ENCODE measurements at places on chromosomes 13 and 19. TPM values are rescaled to one million over a fixed set of nuclear protein-coding genes. Genes with fewer than 3 reads are reported as not detected.

- no peak for DNase-seq
Measured at GRCh38 chr13:110538632-110539031, 22.9 kb downstream of the RAB20 start.

DNA sequence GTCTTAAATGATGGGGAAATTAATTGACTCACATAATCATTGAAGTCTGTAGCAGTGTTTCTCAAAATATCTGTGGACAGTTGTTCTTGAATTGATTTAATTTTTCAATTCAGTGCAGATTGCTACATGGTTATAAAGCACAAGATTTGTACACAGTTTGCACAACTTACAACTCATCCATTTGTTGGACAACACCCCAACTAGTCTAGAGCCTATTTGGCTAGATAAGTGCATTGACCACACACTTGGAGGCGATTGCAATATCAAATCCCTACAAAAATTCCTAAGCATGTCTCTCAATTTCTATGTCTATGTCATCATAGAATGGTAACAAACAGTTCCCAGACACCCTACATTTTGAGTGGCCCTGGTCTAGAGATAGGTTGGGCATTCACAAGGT, 48.0 kb upstream of the IPO5 start:
- no peak for DNase-seq

GRCh38 chr13:95301183-95301967, at the start of gene ABCC4:
ABCC4 (minus strand) TSS chr13:95301451; CDS start chr13:95301314, 137 bp downstream.
- DNase-seq: peak; percentile 27

DNA sequence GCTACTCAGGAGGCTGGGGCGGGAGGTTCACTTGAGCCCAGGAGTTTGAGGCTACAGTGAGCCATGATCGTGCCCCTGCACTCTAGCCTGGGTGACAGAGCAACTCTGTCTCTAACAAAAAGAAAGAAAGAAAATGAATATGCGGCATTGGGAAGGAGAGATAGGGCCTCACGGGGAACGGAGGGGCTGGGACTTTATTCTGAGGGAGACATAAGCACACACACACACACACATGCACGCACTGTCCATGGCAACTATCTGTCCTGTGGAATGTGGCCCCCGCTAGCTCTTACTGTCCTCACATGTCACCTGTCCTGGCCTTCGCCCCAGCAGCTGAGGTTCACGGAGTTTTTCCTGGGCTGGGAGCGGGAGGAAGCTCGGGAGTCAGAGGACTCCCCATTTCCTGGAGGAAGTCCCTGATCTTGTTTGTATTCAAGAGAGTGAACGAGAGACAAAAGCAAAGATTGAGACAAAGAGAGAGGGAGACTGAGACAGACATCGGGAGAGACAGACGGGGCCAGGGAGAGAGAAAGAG, 654 bp downstream of the STAP2 start:
- DNase-seq: no peak

DNA sequence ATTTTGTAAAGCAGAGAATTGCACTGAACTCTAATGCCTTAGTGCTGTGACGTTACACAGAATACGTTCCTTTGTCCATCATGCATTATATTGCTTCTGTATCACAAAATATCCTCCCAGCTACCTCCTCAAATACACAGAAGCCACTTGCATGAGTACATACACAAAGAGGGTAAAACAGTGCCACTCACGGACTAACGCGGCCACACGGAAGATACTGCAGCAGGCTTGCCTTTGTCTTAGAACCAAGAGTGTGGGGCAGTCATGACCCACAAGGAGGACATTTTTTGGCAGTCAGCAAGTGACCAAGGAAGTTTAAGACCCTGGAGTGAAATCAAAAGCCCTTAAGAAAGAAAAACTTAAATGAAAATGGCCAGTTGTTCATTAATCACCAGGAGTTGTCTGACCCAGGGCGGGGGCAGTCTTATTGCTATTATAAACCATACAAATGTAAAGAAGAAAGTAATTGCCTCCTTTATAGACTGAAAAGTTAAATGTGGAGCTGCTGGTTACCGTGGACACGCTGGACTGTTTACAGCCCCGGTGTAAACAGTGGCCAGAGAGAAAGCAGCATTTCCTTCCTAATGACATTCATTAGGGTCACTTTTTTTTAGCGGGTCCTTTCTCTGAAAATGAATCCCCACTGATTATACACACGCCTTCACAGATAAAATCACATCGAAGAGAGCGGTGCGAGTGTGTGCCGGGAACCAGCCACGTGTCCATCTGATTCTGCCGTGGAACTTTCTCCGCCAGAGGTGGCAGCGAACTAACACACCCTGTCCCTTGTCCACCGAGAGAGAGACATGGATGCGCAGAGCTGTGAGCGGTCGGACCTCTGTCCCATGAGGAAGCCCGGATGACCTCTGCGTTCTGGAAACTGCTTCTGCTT, 66.8 kb downstream of the SOX1 start:
- DNase-seq: no peak

DNA sequence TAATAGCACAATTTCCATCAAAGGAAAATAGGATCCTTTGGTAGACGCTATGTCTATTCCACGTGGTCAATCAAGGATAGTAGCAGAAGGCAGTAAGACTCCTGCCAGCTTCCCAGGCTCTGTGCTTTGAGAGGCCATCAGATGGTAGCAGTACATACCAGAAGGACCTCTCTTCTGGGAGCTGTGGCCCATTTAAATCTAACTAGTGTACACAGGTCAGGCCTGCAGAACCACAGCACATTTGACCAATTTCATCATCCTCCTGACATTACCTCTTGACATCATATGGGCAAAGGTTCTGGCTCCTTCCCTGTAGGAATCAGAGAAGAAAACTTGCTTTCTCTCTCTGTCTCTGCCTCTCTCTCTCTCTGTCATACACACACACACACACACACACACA, 229.6 kb upstream of the HTR2A start:
- no peak for DNase-seq

DNA sequence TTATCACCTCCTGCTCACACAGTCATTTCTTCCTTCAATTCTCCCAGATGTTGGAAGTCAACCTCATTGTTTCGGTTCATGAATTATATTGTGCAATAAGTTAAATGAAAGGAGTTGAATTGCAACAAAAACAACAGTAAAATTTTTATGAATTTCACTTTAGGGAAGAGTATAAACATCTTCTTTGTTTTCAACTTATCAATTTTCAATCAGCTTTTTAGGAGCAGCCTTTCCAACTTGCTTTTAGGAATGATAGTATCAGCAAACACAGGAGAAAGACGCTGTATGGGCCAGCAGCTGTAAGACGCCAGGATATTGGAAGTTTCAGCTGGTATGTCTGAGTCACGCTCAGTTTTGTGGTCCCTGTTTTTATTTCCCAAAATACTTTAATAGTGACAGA, 132.5 kb upstream of the ARGLU1 start:
- no peak for DNase-seq

GRCh38 chr13:78958006-78958405, 299.1 kb upstream of the OBI1 start:
- no peak for DNase-seq

DNA sequence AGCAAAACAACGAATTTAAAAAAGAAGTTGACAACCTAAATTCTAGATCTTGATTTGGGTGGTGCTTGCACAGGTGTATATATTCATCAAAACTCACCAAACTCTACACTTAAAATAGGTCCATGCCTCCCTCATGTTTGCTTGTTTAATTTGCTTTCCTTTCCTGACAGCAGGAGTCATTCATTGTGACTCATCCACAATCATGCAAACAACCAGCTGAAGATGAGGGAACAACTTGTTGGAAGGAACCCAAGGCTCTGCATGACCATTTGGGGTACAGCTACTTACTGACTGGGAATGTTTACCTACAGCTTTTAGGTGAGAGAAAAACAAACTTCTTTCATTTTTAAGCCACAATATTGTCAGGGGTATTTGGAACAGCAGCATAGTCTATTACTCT, 96.6 kb downstream of the RXFP2 start:
- peak; percentile 6 for DNase-seq

GRCh38 chr19:50162988-50163387, at the start of gene IZUMO2:
IZUMO2 (minus strand) TSS chr19:50163281; CDS start chr19:50163194, 87 bp downstream.
- no peak for DNase-seq

- no peak for DNase-seq
Measured at GRCh38 chr19:58325311-58326022, 1.3 kb upstream of the ZSCAN22 start.

DNA sequence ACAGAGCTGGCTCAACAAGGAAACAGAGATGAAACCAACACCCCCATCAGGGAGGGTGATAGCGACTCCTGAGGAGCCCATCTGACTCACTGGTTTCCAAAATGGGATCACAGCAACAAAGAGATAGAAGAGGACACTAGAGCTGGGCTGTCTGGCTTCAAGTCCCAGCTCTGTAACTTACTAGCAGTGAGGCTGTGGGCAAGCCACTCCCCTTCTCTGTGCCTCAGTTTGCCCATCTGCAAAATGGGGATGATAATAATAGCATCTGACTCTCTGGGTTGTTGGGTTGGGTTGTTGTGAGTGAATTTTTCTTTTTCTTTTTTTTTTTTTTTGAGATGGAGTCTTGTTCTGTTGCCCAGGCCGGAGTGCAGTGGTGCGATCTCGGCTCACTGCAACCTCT, 14.3 kb downstream of the IGSF23 start:
- no peak for DNase-seq

DNA sequence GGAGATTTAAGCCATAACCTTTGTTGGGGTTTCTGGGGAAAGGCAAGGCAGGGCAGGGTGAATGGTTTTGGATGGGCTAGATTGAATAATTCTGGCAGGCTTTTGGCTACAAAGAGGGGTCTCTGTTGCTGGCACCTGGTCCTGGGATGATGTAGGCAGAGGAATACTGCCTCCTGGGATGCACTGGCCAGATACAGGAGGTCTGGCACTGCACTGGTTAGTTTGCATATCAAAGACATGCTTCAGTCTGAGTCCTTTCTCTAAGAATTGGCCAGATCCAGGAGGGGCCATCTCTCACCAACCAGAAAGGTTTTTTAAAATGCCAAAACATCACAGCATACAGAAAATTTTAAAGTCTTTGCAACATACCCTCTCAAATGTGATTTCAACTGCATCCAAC, 8.0 kb upstream of the MEDAG start:
- DNase-seq: no peak

- DNase-seq: no peak
Measured at GRCh38 chr19:42370626-42371175, 19.4 kb downstream of the CNFN start.

GRCh38 chr13:82747291-82747690, 1135.0 kb downstream of the SLITRK1 start:
- DNase-seq: no peak

- no peak for DNase-seq
Measured at GRCh38 chr19:48292798-48293197, 22.9 kb downstream of the ZNF114 start.

DNA sequence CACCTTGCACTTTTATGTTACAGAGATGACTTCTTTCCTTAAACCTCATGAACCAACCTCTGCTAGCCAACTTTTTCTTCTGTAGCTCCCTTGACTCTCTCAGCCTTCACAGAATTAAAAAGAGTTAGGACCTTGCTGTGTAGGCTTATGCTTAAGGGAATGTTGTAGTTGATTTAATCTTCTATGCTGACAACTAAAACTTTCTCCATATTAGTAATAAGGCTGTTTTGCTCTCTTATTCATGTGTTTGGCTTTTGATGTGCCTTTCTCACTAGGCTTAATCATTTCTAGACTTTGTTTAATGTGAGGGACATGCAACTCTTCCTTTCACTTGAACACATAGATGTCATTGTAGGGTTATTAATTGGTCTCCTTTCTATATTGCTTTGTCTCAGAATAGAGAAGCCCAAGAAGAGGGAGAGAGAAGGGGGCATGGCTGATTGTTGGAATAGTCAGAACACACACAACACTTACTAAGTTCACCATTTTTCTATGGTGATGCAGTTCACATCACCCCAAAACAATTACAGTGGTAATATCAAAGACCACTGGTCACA, 509.5 kb downstream of the UQCRFS1 start:
- no peak for DNase-seq

DNA sequence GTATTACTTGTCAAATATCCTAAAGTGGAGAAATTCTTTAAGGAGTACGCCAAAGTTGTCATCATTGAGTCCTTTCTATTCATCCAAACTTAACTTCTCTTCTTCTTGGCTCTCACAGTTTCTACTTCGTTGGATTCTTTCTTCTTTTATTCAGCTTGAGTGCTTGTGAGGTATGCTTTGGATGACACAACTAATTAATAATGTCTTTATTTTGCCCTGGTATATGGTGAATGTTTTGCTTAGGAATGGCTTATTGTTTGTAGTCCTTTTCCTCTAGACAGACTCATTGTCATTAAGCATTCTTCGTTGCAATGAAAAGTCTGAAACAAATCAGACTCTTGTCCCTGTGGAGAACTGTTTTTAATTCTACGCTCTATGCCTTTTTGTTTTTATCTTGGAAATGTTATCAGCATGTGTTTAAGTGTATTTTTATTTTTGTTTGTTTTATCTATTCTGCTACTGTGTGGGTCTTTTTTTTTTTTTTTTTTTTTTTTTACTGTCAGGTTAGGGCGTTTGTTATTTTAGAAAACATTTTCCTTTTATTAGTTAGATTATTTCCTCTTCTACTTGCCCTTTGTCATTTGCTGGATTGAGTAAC, 471.5 kb downstream of the GPC6 start:
- DNase-seq: no peak

- DNase-seq: no peak
Measured at GRCh38 chr13:45695198-45695730, 6.9 kb upstream of the CBY2 start.

Gene MEGF8
- 9.9 TPM for polyA plus RNA-seq

Gene ERCC2
- 69.4 TPM for polyA plus RNA-seq

Gene MAP4K1
- 0.31 TPM for polyA plus RNA-seq

Gene TNPO2
- polyA plus RNA-seq: 58.8 TPM

Gene MEF2B
- polyA plus RNA-seq: 0.74 TPM

Gene COQ8B
- 20.2 TPM for polyA plus RNA-seq

Gene ANKLE1
- 0.33 TPM for polyA plus RNA-seq

Gene PSG1
- polyA plus RNA-seq: 2.1 TPM

Measured in AG04450 (cell line).